ENCODE measurements at places on chromosomes 3 and 15. TPM values are rescaled to one million over a fixed set of nuclear protein-coding genes. Genes with fewer than 3 reads are reported as not detected.

- no peaks in the 10 kb centered on the region for H3K36me3 ChIP-seq
- no peak for DNase-seq
- no peaks in the 10 kb centered on the region for H3K27me3 ChIP-seq
- no peak overlapping the region for H3K4me3 ChIP-seq
- no peak overlapping the region for H3K27ac ChIP-seq
- no peaks in the 10 kb centered on the region for H3K4me1 ChIP-seq
Measured at GRCh38 chr3:173217127-173217526, 76.1 kb upstream of the SPATA16 start.

DNA sequence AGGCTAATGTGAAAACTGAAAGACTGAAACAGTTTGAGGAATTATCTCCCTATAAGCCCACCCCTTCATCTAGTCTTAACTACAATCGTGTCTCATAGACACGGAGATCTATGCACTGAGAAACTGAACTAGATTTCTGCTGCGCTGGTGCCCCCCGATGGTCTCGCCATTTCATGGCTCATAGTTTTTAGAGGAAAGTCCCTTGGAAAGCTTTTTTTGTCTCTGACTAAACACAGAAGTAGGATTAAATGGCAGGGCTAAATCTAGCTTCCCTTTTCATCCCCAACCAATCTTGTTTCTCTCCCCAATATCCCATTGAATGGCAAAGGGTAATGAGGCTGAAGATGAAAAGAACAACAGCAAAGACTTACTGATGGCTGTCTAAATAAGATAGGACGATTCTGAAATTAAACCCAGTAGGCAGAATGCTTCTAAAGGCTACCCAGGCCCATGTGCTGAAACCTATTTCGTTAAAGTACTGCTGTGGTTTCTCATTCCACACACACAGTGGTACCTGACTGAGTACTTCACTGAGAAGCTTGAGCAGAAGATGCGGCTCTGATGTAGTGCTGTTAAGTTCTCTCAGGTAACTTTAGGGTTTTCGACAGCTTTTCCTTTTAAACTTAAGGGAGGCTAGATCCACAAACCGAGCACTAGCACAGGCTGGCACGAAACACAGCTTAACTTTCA is 142.7 kb downstream of the GADL1 start:
- no peaks in the 10 kb centered on the region for H3K36me3 ChIP-seq
- no peaks in the 10 kb centered on the region for H3K27me3 ChIP-seq
- H3K27ac ChIP-seq, result no peak overlapping the region
- DNase-seq, result no peak
- no peak overlapping the region for H3K4me3 ChIP-seq

DNA sequence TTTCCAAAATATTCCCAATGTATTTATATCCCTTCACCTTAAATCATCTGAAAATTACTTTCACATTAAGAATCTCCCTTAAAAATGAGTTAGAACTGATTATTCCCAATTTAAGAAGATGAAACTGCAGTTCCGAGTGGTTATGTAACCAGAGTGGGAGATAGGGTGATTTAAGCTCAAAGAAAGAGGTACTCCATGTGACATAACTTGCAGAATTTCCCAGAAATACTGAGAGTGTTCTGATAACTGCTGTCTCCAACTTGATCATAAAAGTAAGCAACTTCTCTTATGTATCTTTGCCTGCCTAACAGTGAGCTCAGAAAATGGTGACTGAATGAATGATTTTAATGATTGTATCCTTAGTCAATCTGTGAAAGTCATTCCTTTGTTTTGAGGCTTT is 32.3 kb downstream of the ARRDC4 start:
- H3K4me3 ChIP-seq, result no peak overlapping the region
- peaks cover 5% of the 10 kb centered on the region for H3K4me1 ChIP-seq
- H3K27ac ChIP-seq, result no peak overlapping the region
- DNase-seq, result no peak
- no peaks in the 10 kb centered on the region for H3K36me3 ChIP-seq

DNA sequence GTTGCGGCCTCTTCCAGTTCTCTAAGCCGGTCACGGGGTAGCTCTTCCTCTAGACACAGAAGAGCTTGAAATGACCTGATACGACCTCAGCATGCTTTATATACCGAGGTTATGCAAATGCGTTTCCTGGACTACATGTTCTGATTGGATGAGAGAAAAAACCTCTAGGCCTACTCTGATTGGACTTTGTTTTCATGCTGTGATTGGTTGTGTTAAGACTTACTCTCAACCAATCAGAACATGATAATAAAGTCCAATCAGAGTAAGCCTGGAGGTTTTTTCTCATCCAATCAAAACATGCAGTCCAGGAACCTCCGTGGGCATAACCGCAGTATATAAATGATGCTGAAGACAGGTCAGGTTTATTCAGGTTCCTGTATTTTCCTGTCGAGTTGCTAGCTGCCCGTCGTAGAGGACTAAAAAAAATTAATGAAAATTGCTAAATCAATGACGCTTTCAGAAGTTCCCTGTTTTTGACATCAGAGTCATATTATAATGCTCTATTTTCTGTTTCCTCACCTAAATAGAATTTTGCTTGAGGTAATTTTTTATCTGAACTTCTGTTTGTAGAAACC is 177.4 kb downstream of the POTEB3 start:
- DNase-seq, result no peak
- no peaks in the 10 kb centered on the region for H3K4me1 ChIP-seq
- no peak overlapping the region for H3K4me3 ChIP-seq
- no peaks in the 10 kb centered on the region for H3K27me3 ChIP-seq

DNA sequence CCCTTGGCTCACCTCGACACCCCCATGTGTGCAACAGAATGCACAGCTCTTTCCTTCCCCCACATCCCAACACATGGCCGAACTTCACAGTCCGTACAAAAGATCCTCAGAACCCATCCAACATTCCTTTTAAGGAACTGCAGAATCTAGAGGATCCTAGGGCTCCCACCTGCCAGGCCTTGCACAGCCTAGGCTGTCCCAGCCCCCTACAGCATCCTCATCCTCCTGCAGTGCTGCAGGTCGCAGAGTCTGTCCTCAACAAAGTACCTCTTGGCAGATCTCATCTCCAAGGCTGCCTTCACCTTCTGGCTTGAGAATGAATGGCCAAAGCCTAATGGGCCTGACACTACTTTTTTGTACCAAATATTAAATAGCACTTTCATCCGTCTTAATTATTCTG is 19.8 kb downstream of the PRR23E start:
- H3K36me3 ChIP-seq, result no peaks in the 10 kb centered on the region
- no peaks in the 10 kb centered on the region for H3K27me3 ChIP-seq
- H3K27ac ChIP-seq, result no peak overlapping the region
- no peak for DNase-seq
- H3K4me3 ChIP-seq, result no peak overlapping the region

- H3K27me3 ChIP-seq, result no peaks in the 10 kb centered on the region
- no peak overlapping the region for H3K4me3 ChIP-seq
- H3K27ac ChIP-seq, result no peak overlapping the region
- no peaks in the 10 kb centered on the region for H3K36me3 ChIP-seq
- H3K4me1 ChIP-seq, result no peaks in the 10 kb centered on the region
Measured at GRCh38 chr15:85280203-85280602, 100.2 kb upstream of the AKAP13 start.

GRCh38 chr3:116553355-116553754 is 108.1 kb upstream of the LSAMP start:
- H3K4me1 ChIP-seq, result no peaks in the 10 kb centered on the region
- no peaks in the 10 kb centered on the region for H3K27me3 ChIP-seq
- DNase-seq, result no peak
- H3K36me3 ChIP-seq, result no peaks in the 10 kb centered on the region

DNA sequence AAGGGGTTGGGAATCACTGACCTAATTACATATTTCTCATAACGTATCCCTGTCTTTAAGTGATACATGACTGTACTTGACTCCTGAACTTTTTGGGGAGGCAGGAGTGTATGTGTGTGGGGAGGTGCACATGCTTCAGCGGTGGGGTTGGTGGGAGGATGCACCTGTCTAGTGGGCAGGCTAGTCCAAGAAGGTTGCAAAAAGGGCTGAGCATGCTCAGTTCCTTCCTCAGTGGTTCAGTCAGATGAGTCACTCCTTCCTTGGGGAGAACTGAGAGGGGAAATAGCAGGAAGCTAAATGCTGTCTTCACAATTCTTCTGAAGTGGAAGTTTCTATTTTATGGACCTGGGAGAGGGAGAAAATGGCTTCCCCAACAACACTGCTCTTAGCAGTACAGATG is 24.6 kb upstream of the AP4E1 start:
- H3K4me3 ChIP-seq, result no peak overlapping the region
- H3K36me3 ChIP-seq, result no peaks in the 10 kb centered on the region
- H3K4me1 ChIP-seq, result peaks cover 8% of the 10 kb centered on the region
- no peaks in the 10 kb centered on the region for H3K27me3 ChIP-seq

GRCh38 chr3:82022836-82023235 is 261.4 kb upstream of the GBE1 start:
- no peaks in the 10 kb centered on the region for H3K27me3 ChIP-seq
- no peak overlapping the region for H3K27ac ChIP-seq
- no peaks in the 10 kb centered on the region for H3K4me1 ChIP-seq
- H3K4me3 ChIP-seq, result no peak overlapping the region
- no peak for DNase-seq

- no peak for DNase-seq
- no peaks in the 10 kb centered on the region for H3K4me1 ChIP-seq
- H3K4me3 ChIP-seq, result no peak overlapping the region
- no peaks in the 10 kb centered on the region for H3K36me3 ChIP-seq
- H3K27me3 ChIP-seq, result no peaks in the 10 kb centered on the region
Measured at GRCh38 chr3:35849496-35849895, 210.2 kb downstream of the ARPP21 start.

GRCh38 chr3:115022835-115023398 is 124.2 kb downstream of the ZBTB20 start:
- no peaks in the 10 kb centered on the region for H3K4me1 ChIP-seq
- H3K27ac ChIP-seq, result no peak overlapping the region
- no peaks in the 10 kb centered on the region for H3K36me3 ChIP-seq
- no peaks in the 10 kb centered on the region for H3K27me3 ChIP-seq
- no peak overlapping the region for H3K4me3 ChIP-seq

DNA sequence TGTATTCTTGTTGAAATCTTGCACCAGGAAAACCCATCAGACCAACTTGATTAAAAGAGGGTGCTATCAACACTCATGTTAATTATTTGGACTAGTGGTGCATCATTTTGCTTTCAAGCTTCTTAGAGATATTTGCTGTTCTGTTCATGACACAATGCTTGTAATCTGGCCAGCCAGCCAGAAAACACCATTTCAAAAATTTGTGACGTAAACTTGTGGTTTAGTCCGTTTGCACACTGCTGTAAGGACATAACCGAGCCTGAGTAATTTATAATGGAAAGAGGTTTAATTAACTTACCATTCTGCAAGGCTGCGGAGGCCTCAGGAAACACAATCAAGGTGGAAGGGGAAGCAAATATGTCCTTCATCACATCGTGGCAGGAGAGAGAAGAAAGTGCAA is 374.3 kb upstream of the TGFBR2 start:
- H3K4me1 ChIP-seq, result peaks cover 38% of the 10 kb centered on the region
- no peak overlapping the region for H3K4me3 ChIP-seq
- H3K27ac ChIP-seq, result no peak overlapping the region
- H3K27me3 ChIP-seq, result no peaks in the 10 kb centered on the region
- H3K36me3 ChIP-seq, result no peaks in the 10 kb centered on the region

DNA sequence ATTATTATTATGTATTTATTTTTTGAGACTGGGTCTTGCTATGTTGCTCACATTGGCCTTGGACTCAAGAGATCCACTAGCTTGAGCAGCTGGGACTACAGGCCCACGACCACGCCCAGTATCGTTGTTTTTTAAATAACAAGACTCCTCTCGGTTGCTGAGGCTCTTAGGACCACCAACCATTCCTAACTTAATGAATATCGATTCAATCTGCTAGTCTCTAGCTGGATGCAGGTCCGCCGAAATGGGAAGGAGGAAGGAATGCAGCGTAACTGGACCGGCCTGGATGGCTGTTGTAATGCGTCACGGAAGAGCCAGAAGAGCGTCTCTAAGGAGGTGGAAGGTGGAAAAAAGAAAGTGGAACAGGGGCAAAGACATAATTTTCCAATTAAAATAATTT is 1.7 kb downstream of the ANXA2 start:
- H3K4me3 ChIP-seq, result peak overlapping the region; percentile 84
- no peaks in the 10 kb centered on the region for H3K27me3 ChIP-seq
- peaks cover 9% of the 10 kb centered on the region for H3K36me3 ChIP-seq
- H3K4me1 ChIP-seq, result peaks cover 56% of the 10 kb centered on the region
- H3K27ac ChIP-seq, result peak overlapping the region; percentile 95
- no peak for DNase-seq

DNA sequence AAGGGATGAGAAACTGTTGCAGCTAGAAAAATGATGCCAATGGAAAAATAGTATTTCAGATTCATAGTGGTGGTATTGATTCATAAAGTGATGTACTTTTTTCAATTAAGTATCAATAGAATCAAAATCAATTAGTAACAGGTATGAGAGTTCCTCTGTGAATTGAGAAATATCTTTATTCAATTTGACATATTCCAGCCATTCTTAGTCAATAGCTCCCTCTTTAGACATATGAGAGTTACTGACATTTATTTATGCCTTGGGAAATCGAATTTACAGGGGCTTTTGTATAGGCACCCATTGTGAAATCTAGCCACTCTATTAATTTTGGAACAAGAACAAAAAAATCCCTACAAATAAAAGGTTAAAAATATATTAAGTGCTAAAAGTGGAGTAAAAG is 386.9 kb upstream of the CNTN3 start:
- H3K4me1 ChIP-seq, result no peaks in the 10 kb centered on the region
- H3K27ac ChIP-seq, result no peak overlapping the region
- no peaks in the 10 kb centered on the region for H3K27me3 ChIP-seq
- DNase-seq, result no peak
- H3K36me3 ChIP-seq, result no peaks in the 10 kb centered on the region

DNA sequence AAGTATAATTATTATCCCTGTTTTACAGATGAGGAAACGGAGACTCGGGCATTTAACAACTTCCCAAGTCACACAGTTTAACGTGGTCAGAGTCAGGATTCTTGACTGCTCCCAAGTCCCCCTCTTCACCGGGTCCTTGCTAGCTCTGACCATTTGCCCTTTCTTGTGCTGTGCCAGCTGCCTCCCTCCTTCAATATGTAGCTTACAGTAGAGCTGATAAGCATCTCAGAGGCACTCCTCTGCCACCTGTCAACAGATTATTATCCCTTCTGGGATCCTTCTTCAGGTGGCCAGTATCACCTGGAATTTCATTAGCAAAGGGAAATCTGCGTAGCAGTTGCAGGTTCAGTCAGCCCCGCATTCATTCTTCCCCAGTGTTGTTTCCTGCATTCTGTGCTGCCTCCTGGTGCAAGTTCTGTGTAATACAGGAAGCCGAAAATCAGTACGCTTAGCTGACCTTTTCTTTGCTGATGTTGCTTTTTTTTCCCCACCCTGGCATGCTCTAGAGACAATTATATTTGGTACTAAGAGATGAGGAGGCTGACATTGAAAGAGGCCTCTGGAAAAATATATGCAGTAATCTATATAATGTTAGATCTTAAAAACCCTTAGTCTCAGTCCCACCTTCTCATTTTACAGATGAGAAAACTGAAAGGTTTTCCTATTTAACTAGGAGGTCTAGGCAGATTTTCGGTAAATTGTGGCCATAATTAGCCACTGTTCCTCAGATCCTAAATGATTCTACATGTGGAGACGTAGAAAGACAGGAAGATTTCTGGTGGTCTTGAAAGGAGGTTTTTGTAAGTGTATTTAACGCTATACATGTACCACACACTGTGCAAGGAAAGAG is 24.8 kb downstream of the TMOD2 start:
- no peak overlapping the region for H3K27ac ChIP-seq
- peaks cover 13% of the 10 kb centered on the region for H3K36me3 ChIP-seq
- DNase-seq, result no peak

The GOLGA8O gene
- total RNA-seq, result 2.1 TPM

The SYNM gene
- total RNA-seq, result 19.5 TPM

The SEC62 gene
- total RNA-seq, result 157 TPM

The LRRC3B gene
- 0.09 TPM for total RNA-seq

The GOLGA6D gene
- not detected for total RNA-seq

The HIGD2B gene
- not detected for total RNA-seq

The TMEM42 gene
- total RNA-seq, result 14.4 TPM

The CISH gene
- 71.6 TPM for total RNA-seq

The LIPH gene
- 38.0 TPM for total RNA-seq
